ENCODE measurements at places on chromosomes 16 and 17.

GRCh38 chr17:75692976-75693375, 25.8 kb downstream of the SAP30BP start:
- DNase-seq, result no peak

- no peak for DNase-seq
These were observed 19.1 kb upstream of the ZC3H7A start for GRCh38 chr16:11816123-11816522.

DNA sequence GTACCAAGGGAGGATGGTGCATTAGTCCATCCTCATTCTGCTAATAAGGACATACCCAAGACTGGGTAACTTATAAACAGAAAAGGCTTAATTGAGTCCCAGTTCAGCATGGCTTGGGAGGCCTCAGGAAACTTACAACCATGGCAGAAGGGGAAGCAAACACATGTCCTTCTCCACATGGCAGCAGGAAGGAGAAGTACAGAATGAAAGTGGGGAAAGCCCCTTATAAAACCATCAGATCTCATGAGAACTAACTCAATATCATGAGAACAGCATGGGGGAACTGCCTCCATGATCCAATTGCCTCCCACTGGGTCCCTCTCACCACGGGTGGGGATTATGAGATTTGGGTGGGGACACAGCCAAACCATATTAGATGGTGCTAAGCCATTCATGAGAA, 84.5 kb downstream of the SEC14L1 start:
- DNase-seq, result no peak

DNA sequence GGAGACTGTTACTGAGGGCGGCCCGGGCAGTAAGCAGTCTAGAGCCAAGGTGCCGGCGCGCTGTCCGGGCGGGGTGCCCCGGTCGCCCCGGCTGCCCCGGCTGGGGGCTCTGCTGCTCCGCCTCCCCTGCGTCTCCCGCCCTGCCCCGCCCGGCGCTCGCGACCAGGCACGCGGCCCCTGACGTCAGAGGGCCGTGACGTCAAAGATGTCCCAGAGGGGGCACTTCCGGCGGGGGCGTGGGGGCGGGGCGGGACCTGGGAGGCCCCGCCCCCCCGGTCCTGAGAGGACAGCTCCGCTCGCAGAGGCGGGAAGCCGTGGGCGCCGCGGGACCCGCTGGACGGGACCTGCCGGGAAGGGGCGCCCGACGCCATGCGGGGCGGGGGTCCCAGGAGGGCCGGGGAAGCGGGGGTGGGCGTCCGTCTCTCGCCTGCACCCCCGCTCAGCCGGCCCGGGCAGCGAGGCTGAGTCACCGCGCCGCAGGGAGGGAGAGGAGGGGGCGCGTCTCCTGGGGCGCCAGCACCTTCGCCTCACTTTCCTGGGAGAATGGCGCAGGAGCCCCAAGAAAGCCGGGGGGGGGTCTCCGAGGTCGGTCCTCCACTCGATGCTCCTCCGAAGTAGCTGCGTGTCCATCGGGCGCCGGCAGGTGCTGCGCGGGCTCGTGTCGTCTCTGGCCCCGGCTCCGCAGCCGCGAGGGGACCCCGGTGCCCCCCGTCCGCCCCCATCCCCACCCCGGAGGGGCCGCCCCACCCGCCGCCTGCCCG, 4.4 kb upstream of the HIC1 start:
- no peak for DNase-seq

DNA sequence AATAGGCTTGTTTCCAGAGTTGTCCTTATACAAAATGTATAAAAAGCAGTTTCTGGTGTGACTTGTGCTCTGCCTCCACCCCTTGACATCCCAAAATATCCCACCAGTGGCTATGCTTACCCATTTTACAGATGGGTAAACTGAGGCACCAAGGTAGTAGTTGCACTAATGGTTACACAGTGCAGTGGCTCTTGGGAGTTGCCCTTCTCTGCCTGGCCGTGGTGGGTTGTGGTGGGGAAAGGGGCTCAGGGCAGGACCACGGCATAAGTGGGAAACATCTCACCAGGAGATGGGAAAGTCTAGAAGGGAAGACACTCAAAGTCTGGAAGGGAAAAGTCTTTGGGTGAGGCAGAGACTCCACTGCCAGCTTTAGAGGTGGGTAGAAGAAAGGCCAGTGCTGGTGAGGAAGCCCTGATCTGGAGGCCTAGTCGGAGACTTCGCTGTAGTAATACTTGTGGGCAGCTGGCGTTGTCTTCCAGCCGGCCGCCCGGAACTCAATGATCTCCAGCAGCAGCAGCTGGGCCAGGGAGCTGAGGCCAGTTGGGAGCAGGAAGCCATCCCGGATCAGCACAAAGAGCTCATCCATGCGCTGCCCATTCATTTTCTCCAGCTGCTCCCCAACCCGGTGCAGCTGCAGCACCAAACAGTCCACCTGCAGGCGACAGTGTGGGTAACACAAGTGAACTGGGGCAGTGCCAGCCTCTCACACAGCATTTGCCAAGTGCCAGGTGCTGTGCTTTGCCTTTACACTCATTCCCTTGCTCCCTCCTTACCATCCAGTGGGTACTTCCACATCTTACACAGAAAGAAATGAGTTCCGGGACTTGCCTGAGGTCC, 4.5 kb downstream of the MIF4GD start:
- no peak for DNase-seq

DNA sequence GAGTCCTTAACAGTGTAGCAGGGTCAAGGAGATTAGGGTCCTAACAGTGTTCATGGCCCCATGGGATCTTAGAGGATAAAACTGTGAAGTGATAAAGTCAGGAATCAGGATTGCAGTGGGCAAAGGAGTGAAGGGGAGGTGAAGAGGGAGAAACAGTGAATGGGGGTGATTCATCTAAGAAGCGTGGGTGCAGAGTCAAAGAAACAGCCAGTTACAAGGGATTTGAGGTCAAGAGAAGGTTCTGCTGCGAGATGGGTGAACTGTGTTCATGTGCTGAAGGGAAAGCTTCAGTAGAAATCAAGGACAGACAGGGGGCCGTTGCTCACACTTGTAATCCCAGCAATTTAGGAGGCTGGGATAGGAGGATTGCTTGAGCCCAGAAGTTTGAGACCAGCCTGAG, 5.9 kb downstream of the GTF3C1 start:
- no peak for DNase-seq

GRCh38 chr17:39131616-39132015, 19.8 kb downstream of the PLXDC1 start:
- DNase-seq, result no peak

DNA sequence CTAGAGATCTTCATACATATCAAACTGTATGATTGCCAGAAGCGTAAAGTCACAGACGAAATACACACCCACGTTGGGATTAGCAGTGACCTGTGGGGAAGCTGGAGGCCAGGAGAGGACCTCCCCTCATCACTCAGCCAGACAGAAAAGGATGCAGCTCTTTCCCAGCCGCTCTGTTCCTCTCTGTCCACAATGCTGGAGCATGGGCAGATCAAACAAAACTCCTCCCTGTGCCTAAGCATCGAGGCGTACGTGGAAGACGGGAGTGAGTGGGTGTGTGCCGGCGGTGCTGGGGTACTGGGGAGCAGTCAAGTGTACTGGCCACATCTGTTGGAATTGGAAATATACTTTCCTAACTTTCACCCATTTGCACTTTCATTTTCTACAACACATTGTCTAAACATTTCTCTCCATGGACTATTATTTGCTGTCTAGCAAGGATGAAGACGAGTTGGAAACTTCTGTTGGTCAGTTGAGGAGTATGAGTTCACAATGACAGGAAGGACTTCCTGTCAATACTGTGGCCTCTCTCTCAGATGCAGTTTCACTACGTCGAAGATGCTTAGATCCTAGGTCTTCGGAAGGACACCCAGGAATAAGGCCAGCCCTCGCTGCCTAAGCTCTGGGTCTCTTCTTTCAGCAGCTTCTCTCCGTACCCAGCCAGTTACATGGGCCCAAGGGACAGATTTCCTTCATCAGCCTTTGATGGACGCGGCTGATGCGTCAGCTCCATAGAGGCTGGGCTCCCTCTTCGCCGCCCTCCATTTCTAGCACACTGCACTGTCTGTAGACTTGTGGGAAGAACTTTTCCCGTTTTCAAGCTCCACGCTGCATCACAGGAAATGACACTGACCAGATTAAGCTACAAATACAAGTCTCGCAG, 30.6 kb upstream of the ENDOV start:
- no peak for DNase-seq

DNA sequence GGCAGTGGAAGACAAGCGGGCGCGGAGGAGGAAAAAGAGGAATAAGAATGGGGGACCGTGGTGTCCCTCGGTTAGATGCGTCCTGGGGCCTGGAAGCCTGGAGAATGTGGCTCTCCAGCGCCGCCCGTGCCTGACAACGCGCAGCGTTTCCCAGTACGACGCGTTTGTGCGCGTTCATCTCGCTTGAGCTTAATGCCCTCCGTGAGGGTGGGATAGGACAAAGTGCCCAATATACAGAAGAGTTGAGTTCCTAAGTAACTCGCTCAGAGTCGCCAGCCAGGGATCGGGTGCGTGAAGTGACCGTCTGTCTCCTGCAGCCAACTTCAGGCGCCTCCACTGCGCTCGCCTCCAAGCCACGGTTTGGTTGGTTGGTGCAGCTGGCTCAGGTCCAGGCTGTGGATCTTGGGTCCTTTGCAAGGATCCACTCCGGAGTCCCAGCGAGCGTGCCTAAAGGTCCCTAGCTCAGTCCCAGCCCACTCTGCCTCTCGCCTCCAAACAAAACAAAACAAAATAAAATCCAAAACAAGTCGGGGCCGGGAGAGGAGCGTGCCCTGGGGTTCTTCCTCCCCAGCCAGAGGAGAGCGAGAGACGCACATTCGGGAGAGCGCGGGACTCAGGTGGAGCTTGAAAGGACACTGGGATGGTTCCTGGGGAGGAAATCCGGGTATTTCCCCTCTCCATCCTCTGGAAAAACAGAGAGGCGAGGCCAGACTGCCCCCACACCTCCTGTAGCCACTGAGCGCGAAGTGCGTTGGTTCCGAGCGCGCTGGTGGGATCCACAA, 974 bp downstream of the GALR2 start:
- no peak for DNase-seq

GRCh38 chr16:50464325-50465290, 83.6 kb upstream of the NKD1 start:
- DNase-seq, result no peak

GRCh38 chr16:49469311-49469670, 95.7 kb downstream of the C16orf78 start:
- DNase-seq, result no peak

- no peak for DNase-seq
These were observed 10.8 kb downstream of the NMRAL1 start for GRCh38 chr16:4463522-4464163.

GRCh38 chr17:60525328-60525684, 736 bp downstream of the APPBP2 start:
- no peak for DNase-seq
